Parietal lobe (tissue), 2 donors: ENCODE measurements at places on chromosomes 6 and 20. TPM values are rescaled to one million over a fixed set of nuclear protein-coding genes. Genes with fewer than 3 reads are reported as not detected.

COL21A1 gene
- total RNA-seq, result 1.3 TPM

MAS1 gene
- total RNA-seq, result 0.31 TPM

HLA-DRB5 gene
- total RNA-seq, result not detected

AFG1L gene
- total RNA-seq, result 9.4 TPM

CCM2L gene
- total RNA-seq, result 2.8 TPM

SLC35D3 gene
- total RNA-seq, result not detected

EYS gene
- 1.9 TPM for total RNA-seq

PHACTR2 gene
- total RNA-seq, result 18.8 TPM
